ENCODE measurements at places on chromosomes 6 and 20. TPM values are rescaled to one million over a fixed set of nuclear protein-coding genes. Genes with fewer than 3 reads are reported as not detected.

- H3K4me1 ChIP-seq: no peaks in the 10 kb centered on the region
- H3K27me3 ChIP-seq: no peaks in the 10 kb centered on the region
- no peak for DNase-seq
- no peak overlapping the region for H3K27ac ChIP-seq
- no peaks in the 10 kb centered on the region for H3K36me3 ChIP-seq
These were observed 47.1 kb upstream of the TMEM181 start for GRCh38 chr6:158512809-158513208.

DNA sequence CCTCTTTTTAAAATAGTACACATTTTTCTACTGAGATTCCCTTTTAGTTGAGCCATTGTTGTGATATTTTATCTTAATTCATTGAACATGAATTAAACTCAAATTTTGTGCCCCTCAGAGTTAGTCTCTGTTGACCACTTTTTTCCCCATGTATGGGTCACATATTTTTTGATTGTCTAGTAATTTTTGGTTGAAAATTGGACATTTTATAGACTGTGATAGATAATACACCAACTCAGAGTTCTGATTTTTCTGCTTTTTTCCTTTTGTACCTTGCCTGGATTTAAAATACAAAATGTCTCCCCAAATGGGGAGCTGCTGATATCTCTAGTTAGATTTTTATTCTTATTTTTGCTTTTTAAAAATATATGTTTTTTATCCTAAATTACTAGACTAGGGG is 291.8 kb upstream of the CITED2 start:
- no peak for DNase-seq
- H3K4me1 ChIP-seq: no peaks in the 10 kb centered on the region
- no peak overlapping the region for H3K27ac ChIP-seq
- H3K27me3 ChIP-seq: no peaks in the 10 kb centered on the region
- H3K4me3 ChIP-seq: no peak overlapping the region
- no peaks in the 10 kb centered on the region for H3K36me3 ChIP-seq

- DNase-seq: no peak
- no peaks in the 10 kb centered on the region for H3K27me3 ChIP-seq
These were observed 7.4 kb upstream of the SPDEF start for GRCh38 chr6:34563513-34563870.

HSPA12B gene
- 7.4 TPM for total RNA-seq

CEP85L gene
- 29.7 TPM for total RNA-seq

PNLDC1 gene
- not detected for total RNA-seq

GRCh38 chr20:48079028-48079427 is 293.7 kb upstream of the SULF2 start:
- H3K4me1 ChIP-seq: peaks cover 2% of the 10 kb centered on the region
- H3K27ac ChIP-seq: no peak overlapping the region
- no peak overlapping the region for H3K4me3 ChIP-seq
- no peak for DNase-seq
- H3K27me3 ChIP-seq: no peaks in the 10 kb centered on the region

GRCh38 chr6:39646751-39647420 is 78.3 kb downstream of the KIF6 start:
- H3K4me3 ChIP-seq: no peak overlapping the region
- H3K36me3 ChIP-seq: no peaks in the 10 kb centered on the region
- no peak for DNase-seq
- no peaks in the 10 kb centered on the region for H3K4me1 ChIP-seq
- H3K27ac ChIP-seq: no peak overlapping the region
